ENCODE measurements at places on chromosomes 3 and 15. TPM values are rescaled to one million over a fixed set of nuclear protein-coding genes. Genes with fewer than 3 reads are reported as not detected.

The IL17RB gene
- 18.4 TPM for polyA plus RNA-seq

The ZNF621 gene
- 21.8 TPM for polyA plus RNA-seq

The SNRPN gene
- 217 TPM for polyA plus RNA-seq

The CTXN2 gene
- 0.05 TPM for polyA plus RNA-seq

The GNAT1 gene
- polyA plus RNA-seq: not detected

The FOXL2 gene
- polyA plus RNA-seq: not detected
